Mammary epithelial cell (primary cell): ENCODE measurements at places on chromosomes 12 and 14.

- DNase-seq = peak; percentile 84
These were observed 92.7 kb upstream of the DNM1L start for GRCh38 chr12:32586390-32586789.

GRCh38 chr12:13342971-13343370 lies 146.4 kb downstream of the EMP1 start:
- peak; percentile 66 for DNase-seq

GRCh38 chr12:13764748-13765147 lies 216.7 kb downstream of the GRIN2B start:
- DNase-seq = no peak

GRCh38 chr12:130778776-130779175 lies 60.3 kb downstream of the STX2 start:
- no peak for DNase-seq

- peak; percentile 17 for DNase-seq
These were observed 868.8 kb upstream of the TMEM132C start for GRCh38 chr12:127398016-127398710.

- no peak for DNase-seq
These were observed 17.4 kb downstream of the FOXN3 start for GRCh38 chr14:89399594-89400068.

GRCh38 chr14:66464261-66464660 lies 21.9 kb upstream of the CCDC196 start:
- no peak for DNase-seq

GRCh38 chr12:3432176-3432742 lies 58.7 kb upstream of the PRMT8 start:
- DNase-seq = peak; percentile 16

GRCh38 chr12:58915634-58916033 lies 4.7 kb downstream of the LRIG3 start:
- peak; percentile 60 for DNase-seq

DNA sequence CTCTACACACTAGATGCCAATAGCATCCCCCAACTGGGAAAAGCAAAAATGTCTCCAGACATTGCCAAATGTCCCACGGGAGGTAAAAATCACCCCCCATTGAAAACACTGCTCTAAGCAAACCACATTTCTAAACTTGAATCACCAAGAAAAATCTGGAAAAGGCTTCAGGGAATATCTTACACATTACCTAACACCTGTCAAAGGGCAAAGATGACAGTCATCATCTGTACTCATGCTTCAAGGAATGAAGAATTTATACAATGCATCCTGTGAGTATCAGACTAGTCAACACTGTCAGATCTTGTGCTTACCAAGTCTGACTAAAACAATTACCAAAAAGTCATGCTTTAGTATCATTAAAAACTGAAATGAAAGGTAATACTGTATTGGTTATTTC lies 161.6 kb upstream of the SOX5 start:
- peak; percentile 11 for DNase-seq

DNA sequence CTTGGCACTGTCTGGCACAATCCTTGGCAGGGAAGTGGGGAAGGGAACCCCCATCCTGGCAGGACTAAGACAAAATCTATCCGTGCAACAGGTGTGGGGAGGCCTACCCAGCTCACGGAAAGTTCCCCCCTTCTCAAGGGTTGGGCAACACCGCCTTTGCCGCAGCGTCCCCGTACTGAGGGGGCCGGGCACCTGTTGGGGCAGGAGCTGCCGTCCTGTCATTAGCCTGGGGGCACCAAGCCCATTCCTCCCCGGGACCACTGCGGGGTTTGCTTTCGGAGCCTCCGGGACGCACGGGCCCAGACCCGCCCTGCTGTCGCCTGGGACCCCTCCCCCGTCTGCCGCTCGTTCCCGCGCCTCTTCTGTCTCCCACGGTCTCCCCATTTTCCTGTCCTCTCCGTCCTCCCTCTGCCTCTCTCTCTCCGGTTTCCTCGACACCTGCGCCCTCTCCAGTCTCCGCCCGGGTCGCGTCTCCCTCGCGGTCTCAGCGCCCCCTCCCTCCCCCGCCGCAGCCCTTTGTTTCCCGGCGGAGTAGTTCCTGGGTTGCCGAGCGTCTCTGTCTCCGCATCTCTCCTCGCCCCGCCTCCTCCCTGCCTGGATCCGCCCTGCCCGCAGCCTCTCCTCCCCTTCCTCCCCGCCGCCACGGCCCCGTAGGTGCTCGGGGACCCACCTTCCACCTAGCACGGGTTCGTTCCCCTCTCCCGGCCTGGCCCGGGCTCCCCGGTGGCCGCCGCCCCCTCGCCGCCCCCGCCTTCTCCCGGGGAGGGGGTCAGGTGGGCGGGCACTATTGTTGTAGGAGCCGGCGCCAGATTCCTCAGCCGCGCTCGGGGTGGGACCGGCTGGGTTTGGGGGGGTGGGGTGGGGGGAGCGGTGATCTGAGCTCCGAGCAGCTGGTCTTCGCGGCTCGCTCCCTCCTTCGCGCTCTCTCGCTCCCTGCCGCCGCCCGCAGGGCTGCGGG lies at the start of gene CACNB3:
TSS of gene CACNB3 (plus strand) at position 624 of the 958 bp plus-strand sequence. CDS start 434 bp downstream, outside the sequence.
- DNase-seq = peak; percentile 38

GRCh38 chr12:23399402-23399933 lies 550.0 kb downstream of the SOX5 start:
- DNase-seq = no peak

- peak; percentile 43 for DNase-seq
These were observed 299.0 kb downstream of the CCDC91 start for GRCh38 chr12:28489246-28489645.

GRCh38 chr12:56628671-56629458 lies 1.3 kb downstream of the BAZ2A start:
- peak; percentile 60 for DNase-seq

DNA sequence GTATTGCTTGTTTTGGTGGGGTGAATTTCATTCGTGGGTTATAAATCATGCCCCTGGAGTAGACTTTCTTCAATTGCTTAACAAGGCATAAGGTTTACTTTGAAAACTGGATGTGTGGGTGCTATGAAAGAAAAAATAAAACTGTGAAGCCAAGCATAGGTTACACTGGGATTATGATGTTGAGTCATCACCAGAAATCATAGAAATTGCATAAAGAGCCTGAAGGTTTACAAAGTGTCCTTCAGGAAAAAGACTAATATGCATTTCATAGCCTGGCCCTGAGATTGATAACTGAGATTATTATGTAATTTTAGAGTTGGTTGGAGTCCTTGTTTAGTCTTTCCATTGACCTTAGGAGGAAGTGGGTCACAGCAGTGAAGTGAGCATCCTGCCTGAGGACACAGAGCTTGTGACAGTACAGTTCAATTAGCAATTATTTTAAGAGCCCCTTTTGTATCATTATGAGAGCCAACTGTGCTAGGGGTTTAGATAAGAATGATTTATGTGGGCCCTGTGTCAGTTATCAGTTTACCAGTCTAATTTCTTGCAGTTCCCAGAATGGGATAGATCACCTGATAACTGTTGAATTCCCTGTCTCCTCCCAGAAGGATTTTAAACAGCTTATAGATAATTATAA lies 13.6 kb downstream of the LRRK2 start:
- DNase-seq = peak; percentile 28
